Chondrocyte (in vitro differentiated cells): ENCODE measurements at places on chromosomes 7 and 10. TPM values are rescaled to one million over a fixed set of nuclear protein-coding genes. Genes with fewer than 3 reads are reported as not detected.

Gene SLC16A9
- total RNA-seq: 1.00 to 1.5 TPM (median 1.2 TPM) in 3 replicates

GRCh38 chr7:19749658-19750057, 23.8 kb downstream of the TMEM196 start:
- H3K4me3 ChIP-seq: no peak overlapping the region
- no peak overlapping the region for H3K27ac ChIP-seq
- no peak for DNase-seq
- no peaks in the 10 kb centered on the region for H3K4me1 ChIP-seq
- H3K36me3 ChIP-seq: no peaks in the 10 kb centered on the region
- H3K27me3 ChIP-seq: peaks cover 13% of the 10 kb centered on the region

- peaks cover 5% of the 10 kb centered on the region for H3K27me3 ChIP-seq
- no peak overlapping the region for H3K27ac ChIP-seq
- H3K4me3 ChIP-seq: no peak overlapping the region
These were observed 142.1 kb downstream of the ADARB2 start for GRCh38 chr10:1595242-1595600.

GRCh38 chr7:45645141-45645969, 71.2 kb downstream of the ADCY1 start:
- H3K4me3 ChIP-seq: no peak overlapping the region
- H3K27ac ChIP-seq: no peak overlapping the region
- DNase-seq: no peak
- H3K27me3 ChIP-seq: peaks cover 2% of the 10 kb centered on the region
- no peaks in the 10 kb centered on the region for H3K4me1 ChIP-seq
- no peaks in the 10 kb centered on the region for H3K36me3 ChIP-seq
